ENCODE measurements at places on chromosomes 11 and 22.

DNA sequence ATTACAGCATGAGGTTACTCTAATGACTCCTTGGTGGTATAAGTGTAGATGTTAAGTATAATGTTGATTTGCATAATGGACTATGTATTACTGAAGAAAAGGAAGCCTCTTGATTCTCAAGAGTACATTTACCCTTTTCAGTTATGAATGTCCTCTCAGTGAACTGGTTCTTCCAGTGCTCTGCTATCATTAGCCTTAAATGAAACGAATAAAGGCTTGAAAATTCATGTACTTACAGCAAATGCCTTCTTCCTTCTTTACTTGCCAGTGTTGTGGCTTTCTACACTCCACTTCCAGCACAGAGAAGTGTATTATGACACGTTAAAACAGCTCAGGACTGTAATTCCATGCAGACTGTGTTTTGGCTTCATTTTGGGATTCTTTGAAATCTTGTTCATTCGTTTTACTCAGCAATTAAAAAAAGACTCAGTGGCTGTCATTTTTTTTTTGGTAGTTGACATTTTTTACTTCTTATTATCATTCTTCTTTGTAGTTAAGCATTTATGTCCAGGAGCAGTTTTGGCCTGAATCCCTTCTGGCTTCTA is 96.9 kb downstream of the MTMR3 start:
- DNase-seq: no peak

GRCh38 chr22:49331878-49332277 is 495.8 kb downstream of the BRD1 start:
- DNase-seq: no peak

GRCh38 chr22:47196166-47196849 is 433.9 kb downstream of the TBC1D22A start:
- no peak for DNase-seq

- no peak for DNase-seq
Observed at GRCh38 chr11:63765688-63766241, 2.8 kb downstream of the ZFTA start.

- DNase-seq: no peak
Observed at GRCh38 chr22:49544286-49544685, 283.4 kb downstream of the BRD1 start.

DNA sequence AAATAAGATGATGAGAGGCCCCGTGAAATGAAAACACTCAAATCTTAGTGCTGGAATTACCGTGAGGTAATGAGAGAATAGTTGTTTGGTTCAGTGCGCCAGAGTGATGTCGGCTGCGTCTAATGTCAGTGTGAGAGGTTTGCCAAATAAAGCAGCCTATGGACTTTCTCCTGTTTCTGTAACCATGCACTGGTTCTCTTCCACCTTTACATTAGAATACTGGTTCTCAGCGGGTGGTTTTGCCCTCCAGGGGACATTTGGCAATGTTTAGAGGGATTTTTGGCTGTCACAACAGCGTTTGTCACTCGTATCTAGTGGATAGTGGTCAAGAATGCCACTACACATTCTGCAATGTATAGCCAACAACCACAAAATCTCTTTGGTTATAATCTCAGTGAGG is 1.1 kb downstream of the OOSP4B start:
- DNase-seq: no peak

DNA sequence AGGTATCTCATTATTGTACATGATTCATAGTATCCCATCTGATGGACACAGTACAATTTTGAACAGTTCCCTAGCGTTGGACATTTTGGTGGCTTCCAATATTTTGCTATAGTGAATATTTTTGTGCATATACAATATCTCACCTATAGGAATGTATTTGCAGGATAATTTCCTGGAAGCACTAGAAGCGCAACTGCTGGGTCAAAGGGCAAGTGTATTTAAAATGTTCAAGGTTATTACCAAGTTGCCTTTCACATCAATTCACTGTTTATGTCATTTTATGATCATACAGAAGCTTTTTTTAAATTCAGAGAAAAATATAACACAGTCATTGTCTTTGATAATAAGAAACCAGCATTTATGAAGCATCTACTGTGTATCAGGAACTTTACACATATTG is 19.1 kb upstream of the RPS3 start:
- DNase-seq: no peak

- DNase-seq: no peak
Observed at GRCh38 chr11:19985111-19985510, 175.2 kb downstream of the DBX1 start.

- peak; percentile 83 for DNase-seq
Observed at GRCh38 chr22:22508274-22509176, at the start of gene ZNF280B. Gene ZNF280B (minus strand): TSS chr22:22508742. CDS start chr22:22489398, 19,344 bp downstream.

DNA sequence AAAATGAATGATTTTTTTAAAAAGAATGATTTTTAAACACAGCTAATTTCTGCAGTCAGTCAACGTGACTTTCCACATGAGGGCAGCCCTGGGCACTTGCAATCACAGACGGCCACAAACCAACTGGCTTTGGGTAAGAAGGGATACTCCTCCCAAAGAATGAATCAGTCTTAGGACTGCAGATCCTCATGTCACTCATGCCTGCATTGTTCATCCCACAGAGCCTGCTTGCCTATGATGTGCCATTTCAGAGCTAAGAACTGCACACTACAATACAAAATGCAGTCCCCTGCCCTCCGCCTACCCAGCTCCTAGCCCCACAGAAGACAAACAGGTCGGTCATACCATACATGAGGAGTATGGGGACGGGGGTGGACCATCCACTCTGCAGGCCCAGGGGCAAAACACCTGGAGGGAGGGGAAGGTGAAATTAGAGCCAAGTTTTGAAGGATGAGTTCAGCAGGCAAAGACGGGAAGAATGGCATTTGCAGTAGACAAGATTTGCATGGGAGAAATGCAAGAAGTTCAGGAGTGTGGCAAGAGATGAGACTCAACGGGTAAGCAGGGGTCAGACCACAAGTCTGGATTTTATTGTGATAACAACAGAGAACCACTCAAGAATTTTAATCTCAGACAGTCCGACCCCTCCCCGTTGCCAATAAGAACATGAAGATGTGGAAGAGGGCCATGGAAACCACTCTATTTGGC is 24.7 kb downstream of the PACSIN2 start:
- no peak for DNase-seq

DNA sequence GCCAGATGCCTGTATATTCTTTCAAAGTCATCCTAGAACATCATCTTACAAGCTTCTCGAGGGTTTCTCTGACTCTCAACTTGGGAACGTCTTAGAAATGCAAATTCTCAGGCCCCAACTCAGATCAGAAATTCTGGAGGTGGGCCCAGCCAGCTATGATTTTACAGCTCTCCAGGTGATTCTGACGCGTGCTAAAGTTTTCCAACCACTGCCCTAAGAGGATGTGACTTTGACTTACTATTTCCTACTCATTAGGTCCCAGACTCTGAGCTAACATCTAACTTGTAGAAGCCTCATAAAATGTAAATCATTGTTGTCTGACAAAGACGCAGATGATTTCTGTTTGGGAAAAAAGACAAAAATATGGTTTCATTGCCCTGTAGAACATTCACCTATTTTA is 61.1 kb downstream of the IRAG1 start:
- no peak for DNase-seq

DNA sequence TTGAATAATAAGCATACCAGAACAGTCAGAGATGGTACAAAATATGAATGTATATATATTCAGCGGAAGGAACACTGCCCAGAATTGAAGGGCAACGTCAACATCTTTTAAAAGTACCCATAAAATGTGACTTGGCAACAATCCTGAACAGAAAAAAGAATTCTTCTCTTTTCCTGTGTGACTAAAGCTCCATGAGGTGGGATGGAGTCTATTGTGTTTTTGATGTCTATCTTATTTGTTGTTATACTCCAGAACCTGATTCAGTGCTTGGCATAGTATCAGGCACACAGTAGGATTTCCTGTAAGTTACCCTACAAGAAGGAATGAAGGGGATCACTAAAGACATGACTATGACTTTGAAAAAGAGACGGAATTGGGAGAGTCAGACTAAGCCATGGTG is 10.3 kb downstream of the LDLRAD3 start:
- DNase-seq: no peak

- no peak for DNase-seq
Observed at GRCh38 chr22:30064172-30064571, 16.1 kb upstream of the HORMAD2 start.

- DNase-seq: no peak
Observed at GRCh38 chr11:124285610-124286344, 28.0 kb downstream of the OR8D1 start.

DNA sequence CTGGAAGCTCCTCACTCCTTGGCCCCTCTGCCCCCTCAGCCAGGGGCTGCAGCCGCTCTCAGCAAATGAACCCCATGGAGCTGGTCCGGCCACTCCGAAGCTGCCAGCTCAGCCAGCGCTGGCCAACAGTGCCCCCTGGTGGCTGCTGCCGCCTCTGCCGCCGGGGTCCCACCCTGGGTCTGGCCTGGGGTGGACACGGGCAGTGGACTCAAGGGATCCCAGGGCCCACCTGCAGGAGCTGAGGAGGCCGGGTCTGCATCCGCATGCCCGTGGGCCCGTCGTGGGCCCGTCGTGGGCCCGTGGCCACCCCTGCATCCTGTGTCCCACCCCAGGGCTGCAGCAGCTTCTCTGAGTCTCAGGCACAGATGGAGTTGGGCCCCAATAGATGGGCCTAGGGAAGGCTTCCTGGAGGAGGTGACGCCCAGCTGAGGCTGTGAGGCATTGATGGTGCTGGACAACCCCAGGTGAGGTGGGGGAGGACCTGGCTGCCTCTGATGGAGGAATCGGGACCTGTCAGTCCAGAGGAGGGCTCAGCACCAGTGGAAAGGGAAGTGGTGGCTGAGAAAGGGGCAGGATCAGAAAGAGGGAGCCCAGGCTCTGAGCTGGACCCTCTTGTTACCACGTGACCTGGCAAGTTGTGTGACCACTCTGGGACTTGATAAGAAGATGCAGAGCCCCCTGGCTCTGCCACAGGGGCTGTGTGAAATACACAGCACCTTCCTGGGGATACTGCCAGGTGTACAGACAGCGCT is 522.3 kb downstream of the BRD1 start:
- DNase-seq: peak; percentile 63

GRCh38 chr11:60084631-60085273 is 3.7 kb upstream of the MS4A2 start:
- DNase-seq: no peak

- no peak for DNase-seq
Observed at GRCh38 chr11:1236316-1237127, 13.7 kb downstream of the MUC5B start.

DNA sequence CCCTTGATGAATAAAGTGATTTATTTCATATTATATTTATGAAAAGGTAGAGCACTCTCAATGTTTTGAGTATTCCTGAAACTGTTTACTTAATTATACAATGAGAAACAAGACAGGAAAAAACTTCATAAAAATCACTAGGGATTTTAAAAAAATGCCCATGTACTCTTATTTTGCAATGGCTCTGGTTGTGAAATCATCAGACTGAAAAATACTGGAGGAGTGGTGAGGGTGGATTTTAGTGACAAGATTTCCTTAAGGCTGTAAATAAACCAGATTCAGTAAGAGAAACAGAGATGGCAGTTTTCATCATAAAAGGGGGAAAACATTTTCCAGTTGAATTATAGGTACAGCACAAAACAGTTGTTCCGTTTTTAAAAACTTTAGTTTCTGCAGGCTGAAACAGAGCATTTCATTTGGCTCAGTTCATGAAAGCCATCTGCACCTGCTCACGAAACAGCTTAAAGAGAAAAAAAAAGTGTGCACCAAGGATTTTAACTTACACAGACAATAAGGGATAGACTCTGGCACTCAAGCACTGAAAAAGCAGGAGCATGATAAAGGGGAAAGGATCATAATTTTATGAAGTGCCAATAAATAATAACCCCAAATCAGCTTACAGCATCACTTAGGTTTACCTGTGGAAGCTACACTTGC is 100.7 kb downstream of the MAML2 start:
- DNase-seq: no peak

- no peak for DNase-seq
Observed at GRCh38 chr22:40270031-40270430, 76.3 kb upstream of the ADSL start.

DNA sequence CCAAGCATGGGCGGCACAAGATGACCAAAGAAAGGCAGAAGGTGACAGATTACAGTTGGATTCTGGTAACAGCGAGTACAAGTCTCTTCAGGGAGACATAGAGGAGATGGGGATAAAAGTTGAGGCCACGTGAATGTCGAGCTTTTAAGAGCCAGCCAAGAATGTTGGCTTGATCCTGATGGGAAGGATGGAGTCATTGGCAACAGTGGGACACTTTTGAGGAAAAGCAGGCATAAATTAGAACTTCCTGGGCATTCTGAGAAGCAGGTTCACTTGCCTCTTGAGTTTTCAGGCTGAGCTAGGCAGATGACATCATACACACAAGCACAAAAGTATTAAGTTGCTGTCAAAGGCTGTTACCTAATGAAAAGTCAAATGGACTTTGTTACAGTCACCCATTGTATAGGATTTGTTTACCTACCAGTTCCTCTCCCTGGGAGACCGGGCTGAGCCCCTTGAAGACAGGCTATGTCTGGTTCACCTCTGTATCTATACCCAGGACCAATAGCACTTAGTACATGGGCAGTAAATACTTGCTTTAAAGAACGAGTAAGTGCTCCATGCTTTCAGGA is 41.1 kb downstream of the TNRC6B start:
- DNase-seq: no peak

- DNase-seq: no peak
Observed at GRCh38 chr11:445765-446588, 4.1 kb upstream of the PTDSS2 start.

GRCh38 chr11:121466063-121466794 is 13.5 kb upstream of the SORL1-AS1 start:
- DNase-seq: peak; percentile 65

GRCh38 chr11:95577716-95578460 is 211.7 kb downstream of the FAM76B start:
- DNase-seq: no peak

GRCh38 chr11:105793092-105793491 is 183.2 kb downstream of the GRIA4 start:
- no peak for DNase-seq

DNA sequence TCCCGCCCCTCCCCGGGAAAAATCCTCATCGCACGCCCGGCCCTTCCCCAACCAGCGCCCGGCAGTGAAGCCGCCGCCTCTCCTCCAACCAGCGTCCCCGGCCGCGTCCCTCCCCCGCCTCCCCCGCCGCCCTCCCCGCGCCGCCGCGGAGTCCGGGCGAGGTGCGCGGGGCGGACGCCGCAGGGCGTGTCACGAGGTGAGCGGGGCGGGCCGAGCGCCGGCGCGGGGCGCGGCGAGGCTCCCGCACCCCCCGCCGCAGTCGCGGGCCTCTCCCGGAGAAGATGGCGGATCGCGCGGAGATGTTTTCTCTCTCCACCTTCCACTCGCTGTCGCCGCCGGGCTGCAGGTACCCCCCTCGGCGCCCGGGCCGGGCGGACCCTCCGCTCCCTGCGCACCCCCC is at the start of gene MAPK8IP2:
MAPK8IP2 (plus strand) TSS at position 256 of the 400 bp plus-strand sequence; CDS start at position 282, 26 bp downstream.
- peak; percentile 13 for DNase-seq
